B cell (primary cell): ENCODE measurements at places on chromosomes 12 and 14.
A peak's percentile ranks its signal among the peaks of the same experiment; 100 is the strongest.

GRCh38 chr12:50725011-50725942 is 38.6 kb upstream of the ATF1 start:
- H3K36me3 ChIP-seq: peaks cover 16% of the 10 kb centered on the region
- no peak for DNase-seq
- no peaks in the 10 kb centered on the region for H3K27me3 ChIP-seq

- H3K27me3 ChIP-seq: no peaks in the 10 kb centered on the region
- no peak for DNase-seq
- H3K36me3 ChIP-seq: no peaks in the 10 kb centered on the region
- no peaks in the 10 kb centered on the region for H3K4me1 ChIP-seq
- no peak overlapping the region for H3K4me3 ChIP-seq
Observed at GRCh38 chr12:20696181-20696905, 1.2 kb downstream of the SLCO1C1 start.

- H3K27me3 ChIP-seq: no peaks in the 10 kb centered on the region
- no peak overlapping the region for H3K27ac ChIP-seq
- no peaks in the 10 kb centered on the region for H3K36me3 ChIP-seq
- DNase-seq: no peak
- H3K4me1 ChIP-seq: peaks cover 36% of the 10 kb centered on the region
Observed at GRCh38 chr12:55679691-55680090, 28.0 kb downstream of the ITGA7 start.

DNA sequence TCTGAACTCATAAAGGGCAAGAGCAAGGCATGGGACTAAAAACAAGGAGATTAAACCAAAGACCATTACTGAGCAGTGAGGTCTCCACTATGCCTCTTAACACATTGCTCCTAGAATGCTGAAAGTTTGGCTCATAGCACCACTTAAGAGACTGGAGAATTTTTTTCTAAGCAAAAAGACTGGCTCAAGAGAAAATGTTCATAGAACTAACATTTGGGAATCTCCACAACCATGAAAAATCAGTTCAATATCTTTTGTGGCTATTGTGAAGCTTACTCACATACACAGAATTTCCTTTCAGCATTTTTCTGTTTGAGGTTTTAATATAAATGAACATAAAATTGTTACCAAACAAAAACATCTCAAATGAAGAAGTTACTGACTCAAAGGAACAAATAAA is 255.8 kb downstream of the CCDC91 start:
- peaks cover 2% of the 10 kb centered on the region for H3K36me3 ChIP-seq
- H3K27me3 ChIP-seq: no peaks in the 10 kb centered on the region
- no peaks in the 10 kb centered on the region for H3K4me1 ChIP-seq
- H3K4me3 ChIP-seq: no peak overlapping the region
- no peak for DNase-seq

- no peaks in the 10 kb centered on the region for H3K27me3 ChIP-seq
- no peak overlapping the region for H3K4me3 ChIP-seq
- H3K4me1 ChIP-seq: no peaks in the 10 kb centered on the region
- DNase-seq: no peak
Observed at GRCh38 chr14:64080452-64080851, 213.7 kb downstream of the ESR2 start.

DNA sequence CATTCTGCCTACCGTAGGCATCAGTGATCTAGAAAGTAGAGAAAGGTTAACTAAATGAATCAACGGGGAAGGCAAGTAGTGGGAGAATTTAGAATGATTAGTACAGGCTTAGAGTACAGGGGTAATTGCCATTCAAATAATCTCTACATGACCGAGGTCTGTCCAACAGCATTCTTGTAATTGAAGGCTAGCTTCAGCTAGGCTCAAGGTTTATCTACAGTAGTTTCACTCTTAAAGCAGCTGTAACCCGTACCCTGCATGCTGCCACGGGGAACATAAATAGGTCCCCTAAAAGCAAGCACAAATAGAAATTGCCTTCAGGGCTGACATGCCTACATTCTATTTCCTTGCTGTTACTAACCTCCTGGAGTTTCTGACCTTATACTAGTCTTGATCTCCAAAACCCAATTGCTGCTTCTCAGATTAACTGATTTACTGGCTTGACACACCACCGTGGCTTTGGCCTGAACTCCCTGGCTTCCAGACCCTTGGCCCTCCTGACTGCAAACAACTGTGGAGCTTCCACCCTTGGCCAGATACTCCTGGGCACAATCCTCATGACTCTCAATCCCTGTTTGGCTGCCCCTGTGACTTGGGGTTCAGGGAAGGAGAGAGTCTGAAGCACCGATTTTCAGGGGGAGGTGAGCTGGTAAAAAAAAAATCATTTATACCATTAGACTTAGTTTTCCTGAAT is 242.1 kb upstream of the FOXN3 start:
- H3K36me3 ChIP-seq: no peaks in the 10 kb centered on the region
- H3K27me3 ChIP-seq: no peaks in the 10 kb centered on the region
- H3K4me3 ChIP-seq: no peak overlapping the region
- no peak overlapping the region for H3K27ac ChIP-seq
- no peaks in the 10 kb centered on the region for H3K4me1 ChIP-seq
- no peak for DNase-seq

DNA sequence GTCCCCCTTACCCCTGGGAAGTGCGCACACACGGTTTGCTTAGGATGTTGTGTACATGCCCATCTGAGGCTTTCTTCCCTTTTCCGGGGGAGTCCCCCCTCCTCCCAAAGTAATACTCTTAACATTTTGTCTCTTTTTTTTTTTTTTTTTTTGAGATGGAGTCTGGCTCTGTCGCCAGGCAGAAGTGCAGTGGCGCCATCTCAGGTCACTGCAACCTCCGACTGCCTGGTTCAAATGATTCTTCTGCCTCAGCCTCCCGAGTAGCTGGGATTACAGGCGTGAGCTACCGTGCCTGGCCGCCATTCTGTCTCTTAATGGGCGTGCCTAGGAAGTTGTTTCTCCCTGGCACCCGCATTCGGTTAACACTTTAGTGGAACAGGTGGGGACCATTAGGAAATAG is 4.5 kb upstream of the GMFB start:
- H3K36me3 ChIP-seq: no peaks in the 10 kb centered on the region
- peaks cover 3% of the 10 kb centered on the region for H3K27me3 ChIP-seq
- H3K27ac ChIP-seq: no peak overlapping the region
- no peak overlapping the region for H3K4me3 ChIP-seq
- no peak for DNase-seq
- H3K4me1 ChIP-seq: peaks cover 15% of the 10 kb centered on the region

DNA sequence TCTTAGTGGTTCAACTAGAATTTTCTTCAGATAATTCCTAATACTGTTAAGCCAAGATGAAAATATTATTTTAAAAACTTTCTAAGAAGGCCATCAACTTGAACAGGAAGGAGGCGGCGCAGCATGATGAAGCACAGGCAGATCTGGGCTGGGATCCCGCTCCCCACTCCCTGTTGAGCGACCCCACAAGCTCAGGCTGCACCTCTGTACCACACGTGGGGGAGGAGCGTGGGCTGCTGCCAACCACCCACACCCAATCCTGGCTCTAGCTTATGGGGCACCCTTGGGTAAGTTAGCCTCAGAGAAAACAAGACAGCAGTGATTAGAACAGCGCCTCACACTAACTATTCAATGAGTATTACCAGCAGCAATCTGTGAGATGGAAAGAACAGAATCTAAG is 6.0 kb downstream of the MTERF2 start:
- H3K4me3 ChIP-seq: no peak overlapping the region
- H3K27ac ChIP-seq: no peak overlapping the region
- H3K36me3 ChIP-seq: no peaks in the 10 kb centered on the region
- peaks cover under 1% of the 10 kb centered on the region for H3K4me1 ChIP-seq
- DNase-seq: no peak

- H3K27me3 ChIP-seq: peaks cover 5% of the 10 kb centered on the region
- no peak overlapping the region for H3K4me3 ChIP-seq
- H3K4me1 ChIP-seq: no peaks in the 10 kb centered on the region
Observed at GRCh38 chr12:111192647-111193046, 176.2 kb downstream of the PHETA1 start.

- H3K4me1 ChIP-seq: no peaks in the 10 kb centered on the region
- no peak overlapping the region for H3K27ac ChIP-seq
- no peak for DNase-seq
- no peaks in the 10 kb centered on the region for H3K27me3 ChIP-seq
Observed at GRCh38 chr12:78580296-78580695, 284.3 kb upstream of the SYT1 start.

DNA sequence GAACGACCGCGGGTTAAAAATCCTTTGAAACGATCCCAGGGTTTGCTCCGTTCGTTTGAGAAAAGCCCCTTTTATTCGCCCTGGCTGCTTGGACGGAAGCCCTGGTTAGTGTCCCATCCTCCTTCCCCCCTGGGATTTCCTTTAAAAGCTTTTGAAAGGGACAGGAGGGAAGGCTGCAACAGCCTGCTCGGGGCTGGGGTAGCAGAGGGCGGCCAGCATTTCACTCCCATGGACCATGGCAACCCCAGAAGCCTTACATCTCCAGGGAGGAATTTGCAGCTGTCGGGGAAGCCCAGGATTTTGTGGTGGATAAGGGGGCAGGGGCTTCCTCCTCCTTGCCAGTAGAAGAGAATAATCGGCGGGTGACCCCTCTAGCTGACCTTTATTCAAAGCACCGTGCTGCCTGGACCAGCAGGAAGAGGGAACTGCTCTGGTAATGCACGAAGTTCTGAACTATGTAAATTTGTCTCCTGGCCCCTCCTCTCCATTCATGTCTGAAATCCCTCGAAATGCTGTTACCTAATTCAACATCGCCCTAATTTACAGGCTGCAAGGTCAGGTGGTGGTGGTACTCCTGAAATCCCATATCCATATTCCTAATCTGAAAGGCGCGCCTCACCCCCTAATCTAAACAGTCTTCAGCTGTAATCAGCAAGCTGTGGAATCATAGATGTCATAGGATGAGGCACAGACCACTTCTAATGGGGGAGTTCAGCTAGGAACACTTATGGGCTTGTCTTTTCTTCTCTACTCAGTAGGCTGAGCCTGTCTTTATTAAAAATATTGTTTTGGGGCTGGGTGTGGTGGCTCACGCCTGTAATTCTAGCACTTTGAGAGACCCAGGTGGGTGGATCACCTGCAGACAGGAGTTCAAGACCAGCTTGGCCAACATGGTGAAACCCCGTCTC is 1.0 kb upstream of the CLIP1 start:
- peaks cover 39% of the 10 kb centered on the region for H3K4me1 ChIP-seq
- DNase-seq: peak; percentile 53
- H3K27me3 ChIP-seq: no peaks in the 10 kb centered on the region

DNA sequence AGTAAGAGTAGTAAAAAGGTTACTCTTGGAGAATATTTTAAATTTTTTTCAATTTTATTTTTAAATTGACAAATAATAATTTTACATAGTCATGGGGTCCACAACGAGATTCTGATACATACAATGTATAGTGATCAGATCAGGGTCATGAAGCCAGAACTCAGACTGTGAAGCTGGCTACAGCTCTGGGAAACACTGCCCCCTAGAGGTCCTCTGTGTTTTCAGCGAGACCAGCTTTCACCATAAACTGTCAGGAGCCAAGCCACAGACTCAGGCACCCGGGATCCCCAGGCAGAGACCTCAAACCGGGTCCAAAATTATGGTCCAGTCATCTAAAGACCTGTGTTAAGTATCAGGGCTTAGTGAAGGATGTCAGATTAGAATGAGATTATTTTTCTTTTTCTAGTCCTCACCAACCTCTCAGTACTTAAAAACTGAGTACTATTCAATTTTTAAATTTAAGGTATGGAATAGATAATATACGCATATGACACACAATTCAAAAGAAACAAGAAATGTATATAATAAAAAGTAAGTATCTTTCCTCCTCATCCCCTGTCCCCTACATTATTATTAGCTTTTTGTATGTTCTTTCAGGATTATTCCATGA is 397.1 kb downstream of the MDGA2 start:
- H3K27me3 ChIP-seq: no peaks in the 10 kb centered on the region
- H3K27ac ChIP-seq: no peak overlapping the region
- H3K4me3 ChIP-seq: no peak overlapping the region
- no peaks in the 10 kb centered on the region for H3K36me3 ChIP-seq

DNA sequence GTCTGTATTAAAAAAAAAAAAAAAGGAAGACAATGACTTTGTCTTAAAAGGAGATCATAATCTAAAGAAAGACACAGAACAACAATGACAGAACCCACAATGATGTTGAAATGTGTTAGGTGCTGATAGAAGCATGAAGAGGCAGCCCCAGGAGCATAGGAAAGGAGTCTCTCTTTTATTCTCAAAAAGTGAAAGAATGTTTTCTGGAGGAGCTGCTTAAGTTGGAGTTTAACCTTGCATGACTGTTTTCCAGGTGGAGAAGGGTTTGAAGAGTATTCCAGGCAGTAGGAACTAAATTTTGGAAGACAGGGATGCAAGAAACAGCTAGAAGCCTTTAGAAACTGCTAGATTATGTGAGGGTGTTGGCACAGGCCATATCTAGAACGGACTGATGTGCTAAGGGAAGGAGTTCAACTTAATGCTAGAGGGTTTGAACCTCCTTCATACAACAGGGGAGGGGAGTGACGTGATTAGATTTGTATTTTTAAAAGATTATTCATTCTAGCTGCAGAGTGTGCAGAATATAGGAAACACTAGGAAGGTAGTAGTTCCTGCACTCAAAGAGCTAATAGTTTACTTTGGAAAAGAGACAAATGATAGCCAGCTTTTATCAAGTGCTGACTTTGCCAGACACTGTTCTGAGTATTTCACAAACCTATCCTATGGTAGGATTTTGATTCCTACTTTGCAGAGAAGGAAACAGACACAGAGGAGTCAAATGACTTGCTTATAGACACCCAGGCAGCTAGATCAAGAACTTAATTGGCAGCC is 4.6 kb upstream of the RPL6 start:
- no peak overlapping the region for H3K4me3 ChIP-seq
- peaks cover 10% of the 10 kb centered on the region for H3K4me1 ChIP-seq
- no peaks in the 10 kb centered on the region for H3K27me3 ChIP-seq
- H3K27ac ChIP-seq: no peak overlapping the region
- no peak for DNase-seq
- no peaks in the 10 kb centered on the region for H3K36me3 ChIP-seq
